ENCODE measurements at places on chromosomes 12 and 14.

GRCh38 chr12:6955108-6956020 lies 4.2 kb downstream of the PTPN6 start:
- no peak for DNase-seq

- no peak for DNase-seq
These were observed 171.7 kb downstream of the NRXN3 start for GRCh38 chr14:78341827-78342389.

- no peak for DNase-seq
These were observed 96.6 kb upstream of the FERMT2 start for GRCh38 chr14:53047307-53048069.

- DNase-seq, result no peak
These were observed 6.7 kb downstream of the HOXC5 start for GRCh38 chr12:54039417-54040147.

DNA sequence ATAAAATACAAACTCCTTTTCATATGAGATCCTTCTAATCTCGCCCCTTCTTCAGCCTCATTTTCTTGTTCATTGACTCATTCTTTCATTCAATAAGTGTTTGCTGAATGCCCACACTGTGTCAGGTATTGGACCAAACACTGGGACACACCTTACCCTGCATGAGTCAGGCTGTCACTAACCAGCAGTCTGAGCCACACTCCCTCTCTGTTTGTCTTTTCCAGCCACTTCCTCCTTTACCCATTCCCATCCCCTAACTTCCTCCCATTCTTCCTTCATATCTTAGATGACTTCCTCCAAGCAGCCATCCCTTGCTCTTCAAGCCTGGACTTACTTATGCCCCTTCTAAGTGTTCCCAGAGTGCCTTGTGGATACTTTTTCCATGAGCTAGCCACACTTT lies 27.0 kb upstream of the HIF1A start:
- DNase-seq, result no peak

GRCh38 chr14:65718629-65719028 lies 306.1 kb downstream of the FUT8 start:
- DNase-seq, result no peak

DNA sequence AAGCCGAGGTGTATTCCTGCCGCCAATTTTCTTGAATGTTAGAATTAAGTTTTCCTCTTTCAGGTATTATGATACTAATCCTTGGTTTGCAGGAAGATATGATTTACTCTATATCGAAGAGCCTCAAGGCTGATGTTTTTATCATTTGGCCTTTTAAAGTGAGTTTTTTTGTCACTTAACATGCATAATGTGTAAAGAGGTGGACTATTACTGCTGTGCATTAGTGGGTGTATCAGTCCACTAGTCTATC lies 11.1 kb upstream of the TMPO start:
- DNase-seq, result no peak

DNA sequence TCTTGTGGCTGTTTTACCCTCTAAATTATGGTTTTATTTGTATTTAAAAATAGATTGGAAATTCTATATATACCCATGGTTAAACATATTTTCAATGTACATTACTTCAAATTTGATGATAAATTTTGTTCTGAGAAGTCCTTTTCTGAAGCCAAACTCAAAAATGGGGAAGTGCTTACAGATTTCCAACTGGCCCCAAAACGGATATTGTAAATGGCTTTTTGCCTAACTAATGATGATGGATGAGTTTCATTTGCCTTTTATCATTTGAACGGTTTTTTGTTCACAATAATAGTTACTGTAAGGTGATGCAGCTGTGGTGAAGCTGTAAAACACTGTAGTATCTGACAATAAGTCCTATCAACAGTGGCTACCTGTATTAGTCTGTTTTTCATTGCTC lies 136.9 kb downstream of the FUT8 start:
- no peak for DNase-seq

GRCh38 chr12:53258541-53259539 lies 9.3 kb upstream of the ESPL1 start:
- no peak for DNase-seq

DNA sequence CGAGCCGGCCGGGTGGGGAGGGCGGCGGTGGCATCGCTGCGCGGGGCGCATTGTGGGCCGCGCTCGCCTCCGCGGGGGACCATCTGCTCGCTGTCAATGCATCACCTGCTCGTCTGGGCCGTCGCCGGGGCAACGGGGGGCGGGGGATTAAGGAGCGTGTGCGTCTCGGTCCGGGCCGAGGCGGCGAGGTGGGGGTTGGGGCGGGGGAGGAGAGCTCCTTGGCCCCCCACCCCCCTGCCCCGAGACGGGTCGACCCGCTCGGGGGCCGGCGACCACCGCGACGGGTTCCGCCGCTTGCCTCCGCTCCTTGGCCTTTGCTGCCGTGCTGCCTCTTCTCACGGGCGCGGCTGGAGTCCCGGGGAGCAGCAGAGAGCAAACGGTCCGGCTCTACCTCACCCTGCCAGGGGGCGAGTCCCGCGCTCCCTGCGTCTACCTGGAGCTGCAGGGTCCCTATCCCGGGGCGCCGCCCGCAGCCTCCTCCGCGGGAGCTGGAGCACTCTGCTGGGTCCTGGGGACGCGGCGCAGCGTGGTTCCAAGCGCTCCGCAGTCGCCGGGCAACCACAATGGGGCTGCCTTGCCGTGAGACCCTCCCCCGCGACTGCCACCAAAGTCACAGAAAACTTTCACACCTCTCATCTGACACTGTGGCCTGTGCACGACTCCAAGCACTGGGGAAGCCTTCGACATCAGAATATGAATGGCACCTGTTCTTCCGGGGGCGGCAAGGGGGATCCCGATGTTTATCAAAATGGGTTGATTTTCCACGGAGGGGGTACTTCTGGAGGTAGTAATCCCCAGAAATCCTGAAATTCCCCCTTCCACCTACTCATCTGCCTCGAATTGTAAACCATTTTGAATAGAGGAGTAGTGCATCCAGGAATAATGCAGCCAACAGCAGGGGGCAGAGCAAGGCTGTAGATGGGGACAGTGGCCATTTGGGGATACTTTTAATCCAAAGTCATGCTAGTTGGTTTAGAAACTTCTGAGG lies at the start of gene C12orf42:
Gene C12orf42, minus strand, starts transcription at position 500 of the 988 bp plus-strand sequence. CDS start 17,542 bp downstream, outside the sequence.
- no peak for DNase-seq

- peak; percentile 70 for DNase-seq
These were observed 38.1 kb downstream of the ETV6 start for GRCh38 chr12:11687528-11687927.

- no peak for DNase-seq
These were observed 112.2 kb downstream of the CHST11 start for GRCh38 chr12:104568935-104569334.

- no peak for DNase-seq
These were observed 33.4 kb upstream of the DCN start for GRCh38 chr12:91215940-91216454.

GRCh38 chr12:52522346-52523011 lies 2.3 kb upstream of the KRT5 start:
- no peak for DNase-seq

GRCh38 chr12:57875753-57876547 lies 29.4 kb upstream of the CTDSP2 start:
- DNase-seq, result peak; percentile 35

GRCh38 chr14:67942080-67942710 lies 122.6 kb downstream of the RAD51B start:
- DNase-seq, result no peak

GRCh38 chr12:114275932-114276785 lies 129.8 kb downstream of the TBX5 start:
- DNase-seq, result no peak

- DNase-seq, result no peak
These were observed 84.4 kb downstream of the TMEM132D start for GRCh38 chr12:129819391-129819790.

DNA sequence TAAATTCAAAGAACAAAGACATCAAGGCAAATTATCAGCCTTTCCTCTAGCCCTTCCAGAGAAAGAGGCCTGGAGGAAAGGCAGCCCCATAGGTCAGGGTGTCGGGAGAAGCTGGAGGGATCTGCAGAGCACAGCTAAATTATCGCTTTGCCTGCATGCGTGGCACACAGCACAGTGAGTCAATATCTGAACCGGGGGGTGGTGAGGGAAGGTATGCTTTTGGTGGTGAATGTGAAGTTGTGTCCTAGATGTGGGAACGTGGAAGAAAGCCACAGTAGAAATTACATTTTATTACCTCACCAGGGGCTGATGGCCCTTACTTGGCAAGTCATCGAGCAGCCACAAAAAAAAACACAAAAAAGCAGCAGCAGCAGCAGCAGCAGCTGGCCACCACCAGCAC lies 243.2 kb downstream of the EGLN3 start:
- DNase-seq, result no peak

DNA sequence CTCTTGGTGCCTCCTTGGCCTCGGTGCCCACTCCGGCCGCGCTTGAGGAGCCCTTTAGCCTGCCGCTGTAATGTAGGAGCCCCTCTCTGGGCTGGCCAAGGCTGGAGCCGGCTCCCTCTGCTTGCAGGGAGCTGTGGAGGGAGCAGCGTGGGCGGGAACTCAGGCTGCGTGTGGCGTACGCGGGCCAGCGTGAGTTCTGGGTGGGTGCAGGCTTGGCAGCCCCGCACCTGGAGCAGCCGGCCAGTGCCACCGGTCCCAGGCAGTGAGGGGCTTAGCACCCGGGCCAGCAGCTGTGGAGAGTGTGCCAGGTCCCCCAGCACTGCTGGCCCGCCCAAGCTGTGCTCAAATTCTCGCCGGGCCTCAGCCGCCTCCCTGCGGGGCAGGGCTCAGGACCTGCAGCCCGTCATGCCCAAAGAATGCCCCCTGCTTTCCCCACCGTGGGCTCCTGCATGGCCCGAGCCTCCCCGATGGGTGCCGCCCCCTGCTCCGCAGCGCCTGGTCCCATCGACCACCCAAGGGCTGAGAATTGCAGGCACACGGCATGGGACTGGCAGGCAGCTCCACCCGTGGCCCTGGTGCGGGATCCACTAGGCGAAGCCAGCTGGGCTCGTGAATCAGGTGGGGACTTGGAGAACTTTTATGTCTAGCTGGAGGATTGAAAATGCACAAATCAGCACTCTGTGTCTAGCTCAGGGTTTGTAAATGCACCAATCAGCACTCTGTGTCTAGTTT lies 129.2 kb downstream of the PAWR start:
- DNase-seq, result no peak

- peak; percentile 88 for DNase-seq
These were observed 38.7 kb upstream of the DUSP6 start for GRCh38 chr12:89390802-89391673.

- no peak for DNase-seq
These were observed 3.4 kb upstream of the ABCB9 start for GRCh38 chr12:122969676-122970075.

- peak; percentile 76 for DNase-seq
These were observed 250.5 kb downstream of the DPF3 start for GRCh38 chr14:72643317-72643801.

DNA sequence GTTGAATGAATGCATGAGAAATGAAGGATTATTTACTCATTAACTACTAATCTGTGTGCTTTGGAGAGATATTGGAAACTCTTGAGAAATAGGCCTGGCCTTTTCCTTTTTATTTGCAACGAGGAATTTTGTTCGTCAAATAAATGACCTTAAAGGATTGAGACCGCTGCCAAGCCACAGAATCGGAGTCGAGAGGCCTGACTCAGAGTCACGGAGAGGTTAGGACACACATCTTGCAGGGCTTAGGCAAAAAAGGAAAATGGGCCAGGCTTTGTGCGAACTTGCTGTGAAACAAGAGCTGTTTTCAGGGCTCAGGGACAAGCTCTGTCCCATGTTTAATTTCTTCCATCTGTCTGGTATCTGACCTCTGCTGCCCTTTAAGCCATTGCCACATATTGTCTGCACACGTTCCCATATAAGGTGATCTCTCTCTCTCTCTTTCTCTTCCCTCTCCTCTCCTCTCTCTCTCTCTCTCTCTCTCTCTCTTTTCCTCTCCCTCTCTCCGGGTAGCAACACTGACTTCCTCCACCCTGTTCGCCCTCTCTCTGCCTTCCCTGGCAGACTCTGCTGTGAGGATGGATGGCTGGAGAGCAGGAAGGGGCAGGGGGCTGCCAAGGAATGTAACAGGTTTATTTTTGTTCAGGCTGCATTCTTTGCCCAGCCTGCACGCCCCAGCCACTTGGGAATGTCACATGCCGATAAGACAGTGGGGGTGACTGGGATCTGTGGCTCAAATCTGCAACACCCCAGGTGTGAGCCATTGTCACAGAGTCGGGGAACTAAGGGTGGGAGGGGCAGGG lies 14.9 kb upstream of the IFT81 start:
- no peak for DNase-seq

GRCh38 chr14:100108042-100108825 lies 43.0 kb downstream of the EVL start:
- DNase-seq, result peak; percentile 79

- no peak for DNase-seq
These were observed 19.1 kb upstream of the ACVR1B start for GRCh38 chr12:51932218-51933076.

GRCh38 chr12:121494093-121494787 lies 86.6 kb downstream of the KDM2B start:
- peak; percentile 59 for DNase-seq

DNA sequence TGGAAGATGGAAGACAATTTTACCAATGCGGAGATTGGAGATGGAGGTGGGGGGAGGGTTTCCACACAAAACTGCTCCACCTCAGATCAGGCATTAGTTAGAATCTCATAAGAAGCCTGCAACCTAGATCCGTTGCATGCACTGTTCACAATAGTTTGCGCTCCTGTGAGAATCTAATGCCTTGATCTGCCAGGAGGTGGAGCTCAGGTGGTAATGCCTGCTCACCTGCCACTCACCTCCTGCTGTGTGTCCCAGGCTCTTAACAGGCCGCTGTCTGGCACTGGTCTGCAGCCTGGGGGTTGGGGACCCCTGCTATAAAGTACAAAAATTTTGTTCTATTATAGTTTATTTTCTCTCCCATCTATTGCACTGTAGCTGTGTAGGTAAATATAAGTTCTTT lies 84.9 kb upstream of the FOXG1 start:
- DNase-seq, result no peak

All from inflammatory macrophage treated with lipopolysaccharide for 1 hour (primary cell).